ENCODE measurements at places on chromosomes 12 and 14.

GRCh38 chr12:11769723-11770514 is 120.4 kb downstream of the ETV6 start:
- no peak for DNase-seq

DNA sequence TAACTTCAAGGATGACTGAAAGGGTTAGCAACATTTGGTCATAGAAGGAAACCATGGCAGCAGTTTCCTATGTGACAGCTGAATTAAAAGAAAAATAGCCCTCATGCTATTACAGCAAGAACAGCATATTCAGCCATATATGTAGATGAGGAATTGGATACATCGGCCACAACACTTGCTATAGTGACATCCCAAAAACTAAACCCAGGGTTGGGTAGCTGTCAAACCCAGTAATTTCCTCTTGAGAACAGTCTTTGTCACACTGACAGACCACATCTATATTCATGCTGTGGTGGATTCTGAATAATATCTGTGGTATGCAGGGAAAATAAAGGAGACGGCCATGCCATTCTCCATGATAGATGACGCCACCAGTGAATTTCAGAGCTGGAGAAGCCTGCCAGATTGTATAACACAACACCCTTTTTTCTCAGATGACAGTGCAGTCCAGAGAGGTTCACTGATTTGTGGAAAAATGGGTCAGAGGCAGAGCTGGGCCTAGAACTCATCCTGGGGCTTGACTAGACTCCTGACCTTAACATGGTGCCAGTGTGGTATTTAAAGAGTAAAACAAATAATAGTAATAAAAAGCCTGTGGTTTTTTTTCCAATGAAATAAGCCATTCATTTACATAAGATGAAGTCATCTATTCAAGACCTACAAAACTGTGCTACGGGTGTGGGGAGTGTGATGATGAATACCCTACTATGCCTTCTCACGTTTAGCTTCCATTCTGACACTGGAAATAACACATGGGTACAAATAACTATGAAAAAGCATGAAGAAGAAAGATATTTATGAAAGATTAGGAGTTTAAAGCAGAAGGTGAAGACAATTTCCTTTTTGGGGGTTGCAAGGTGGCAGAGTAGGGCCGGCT is 32.3 kb downstream of the EFCAB11 start:
- no peak for DNase-seq

DNA sequence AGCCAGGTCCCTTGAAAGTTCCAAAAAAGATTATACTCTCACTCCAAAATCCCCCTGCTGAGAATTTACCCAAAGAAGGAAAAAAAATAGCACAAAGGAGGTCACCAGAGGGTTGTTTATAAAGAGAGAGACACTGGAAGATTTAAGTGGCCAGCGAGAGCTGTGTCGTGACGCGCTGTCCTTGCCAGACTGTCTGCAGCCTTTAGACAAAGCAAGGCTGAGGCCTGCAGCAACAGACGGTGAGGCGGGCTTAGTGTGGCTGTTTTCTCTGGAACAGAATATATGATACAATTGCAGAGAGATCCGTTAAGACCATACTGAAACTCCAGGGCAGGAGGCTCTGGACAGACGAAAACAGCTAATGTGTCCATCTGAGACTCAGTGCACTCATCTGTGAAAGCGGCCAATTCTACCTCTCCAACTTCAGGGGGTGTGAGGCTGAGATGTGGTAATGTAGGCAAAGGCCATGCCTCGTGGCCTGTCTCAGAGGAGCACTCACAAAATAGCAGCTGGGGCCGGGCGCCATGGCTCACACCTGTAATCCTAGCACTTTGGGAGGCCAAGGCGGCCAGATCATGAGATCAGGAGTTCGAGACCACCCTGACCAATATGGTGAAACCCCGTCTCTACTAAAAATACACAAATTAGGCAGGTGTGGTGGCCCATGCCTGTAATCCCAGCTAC is 36.2 kb downstream of the ANAPC7 start:
- no peak for DNase-seq

GRCh38 chr12:129337413-129337812 is 484.1 kb downstream of the GLT1D1 start:
- no peak for DNase-seq

DNA sequence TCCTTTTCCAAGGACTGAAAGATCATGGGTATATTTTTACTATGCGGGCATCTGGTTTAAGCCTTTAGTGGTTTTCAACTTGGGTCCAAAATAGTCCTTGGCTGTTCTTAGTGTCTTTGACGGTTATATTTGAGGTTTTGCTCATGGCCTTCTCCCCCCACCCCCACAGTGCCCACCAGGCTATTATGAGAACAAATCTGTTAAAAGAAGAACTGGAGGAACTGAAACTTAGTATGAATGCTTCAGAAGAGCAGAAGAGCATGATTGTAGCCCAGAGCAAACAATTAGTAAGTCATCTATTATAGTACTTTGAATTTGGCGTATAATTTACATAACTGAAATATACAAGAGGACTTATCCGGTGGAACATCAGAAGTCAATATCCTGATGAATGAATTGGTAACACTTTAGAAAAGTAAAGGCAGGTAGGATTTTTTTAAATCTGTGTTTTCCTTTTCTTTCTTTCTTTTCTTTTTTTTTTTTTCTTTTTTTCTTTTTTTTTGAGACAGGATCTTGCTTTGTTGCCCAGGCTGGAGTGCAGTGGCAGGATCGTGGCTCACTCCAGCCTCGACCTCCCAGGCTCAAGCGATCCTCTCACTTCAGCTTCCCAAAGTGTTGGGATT is 71.8 kb upstream of the BCAT1 start:
- DNase-seq, result no peak

- no peak for DNase-seq
Measured at GRCh38 chr14:99549684-99550083, 54.3 kb downstream of the CCDC85C start.

DNA sequence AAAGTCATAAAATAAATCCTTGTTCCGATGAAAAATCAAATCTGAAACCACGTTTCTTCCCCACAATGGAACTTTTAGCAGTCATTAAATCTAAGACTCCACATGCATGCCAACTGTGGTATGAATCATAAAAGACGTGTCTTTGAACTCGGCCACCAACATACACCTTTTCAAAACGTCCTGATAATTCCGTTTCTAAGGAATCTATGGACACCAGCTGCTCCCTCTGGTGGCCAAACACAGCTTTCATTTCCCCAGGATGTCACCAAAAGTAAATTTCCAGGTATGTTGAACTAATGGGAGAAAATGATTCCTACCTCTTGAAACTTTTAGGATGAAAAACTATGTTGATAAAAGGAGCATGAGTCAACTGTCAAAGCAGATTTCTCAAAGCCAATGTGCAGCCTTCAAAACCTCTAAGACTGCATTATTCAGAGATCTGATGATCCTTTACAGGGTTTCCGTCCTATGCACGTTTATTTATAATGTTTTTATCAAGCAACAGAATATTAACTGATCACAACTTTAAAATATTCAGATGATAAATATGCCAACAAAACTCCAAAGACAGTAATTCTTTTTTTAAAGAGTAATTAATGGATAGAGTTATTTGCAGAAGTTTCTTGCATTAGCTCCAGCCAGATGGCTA is 96.2 kb downstream of the CIT start:
- no peak for DNase-seq

DNA sequence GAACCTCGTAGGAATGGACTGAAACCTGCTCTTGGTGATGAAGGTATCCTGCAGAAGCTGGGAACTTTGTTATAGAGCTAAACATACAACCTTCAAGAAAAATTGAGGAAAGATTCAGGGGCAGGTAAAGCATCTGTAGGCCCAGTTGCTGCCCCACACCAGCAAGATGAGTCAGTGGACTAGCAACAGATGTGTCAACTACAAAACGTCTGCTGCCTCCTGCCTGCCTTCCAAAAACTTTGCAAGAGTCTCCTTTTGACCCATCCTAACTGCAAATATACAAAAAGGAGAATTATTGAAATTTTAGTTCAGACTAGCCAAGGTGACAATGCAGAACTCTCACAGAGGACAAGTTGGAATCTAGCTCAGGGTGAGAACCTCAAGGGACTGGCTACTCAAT is 60.9 kb upstream of the TMTC1 start:
- no peak for DNase-seq

Data from omental fat pad (tissue), 4 donors.